ENCODE measurements at places on chromosomes 5 and 9. TPM values are rescaled to one million over a fixed set of nuclear protein-coding genes. Genes with fewer than 3 reads are reported as not detected.

KIAA0825 gene
- 12.3 TPM for total RNA-seq

SAPCD2 gene
- total RNA-seq = 1.8 TPM

GTF2H2 gene
- 38.0 TPM for total RNA-seq

GFI1B gene
- not detected for total RNA-seq

PITX1 gene
- total RNA-seq = 0.81 TPM

LSM11 gene
- total RNA-seq = 3.1 TPM

ELOVL7 gene
- total RNA-seq = 0.49 TPM

COL23A1 gene
- 14.7 TPM for total RNA-seq

CD72 gene
- total RNA-seq = 0.73 TPM

MARCOL gene
- total RNA-seq = not detected

All from hair follicle dermal papilla cell (primary cell).